ENCODE measurements at places on chromosomes 5 and 9.

GRCh38 chr5:68176802-68177479 lies 38.6 kb upstream of the PIK3R1 start:
- no peak for DNase-seq

DNA sequence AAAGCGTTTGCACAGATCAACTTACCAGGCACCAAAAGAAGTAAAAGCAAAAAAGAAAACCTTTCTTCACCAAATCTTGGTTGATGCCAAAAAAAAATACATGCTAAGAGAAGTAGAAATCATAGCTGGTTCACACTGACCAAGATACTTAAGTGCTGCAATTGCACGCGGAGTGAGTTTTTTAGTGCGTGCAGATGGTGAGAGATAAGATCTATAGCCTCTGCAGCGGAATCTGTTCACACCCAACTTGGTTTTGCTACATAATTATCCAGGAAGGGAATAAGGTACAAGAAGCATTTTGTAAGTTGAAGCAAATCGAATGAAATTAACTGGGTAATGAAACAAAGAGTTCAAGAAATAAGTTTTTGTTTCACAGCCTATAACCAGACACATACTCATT lies 36.4 kb upstream of the CCDC152 start:
- no peak for DNase-seq

- DNase-seq: no peak
Measured at GRCh38 chr9:87109231-87109631, 161.9 kb upstream of the GAS1 start.

DNA sequence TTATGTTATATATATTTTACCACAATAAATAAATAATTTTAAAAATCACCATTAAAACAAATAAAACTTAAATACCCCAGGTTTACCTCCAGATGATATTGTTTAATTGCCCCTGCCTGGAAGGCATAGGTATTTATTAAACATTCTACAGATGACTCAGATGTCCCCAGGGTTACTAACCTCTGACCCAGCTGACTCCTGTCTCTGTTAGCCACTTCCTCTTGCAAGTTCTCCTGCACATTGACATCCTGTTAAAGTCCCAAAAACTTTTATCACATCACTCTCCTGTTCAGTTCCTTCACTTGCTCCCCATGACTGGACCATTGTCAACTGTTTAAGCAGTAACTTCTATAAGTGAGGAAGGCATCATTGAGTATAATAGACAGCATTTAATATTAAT lies 37.0 kb upstream of the RAB3C start:
- no peak for DNase-seq

GRCh38 chr5:72283358-72283757 lies 36.7 kb downstream of the MRPS27 start:
- no peak for DNase-seq

DNA sequence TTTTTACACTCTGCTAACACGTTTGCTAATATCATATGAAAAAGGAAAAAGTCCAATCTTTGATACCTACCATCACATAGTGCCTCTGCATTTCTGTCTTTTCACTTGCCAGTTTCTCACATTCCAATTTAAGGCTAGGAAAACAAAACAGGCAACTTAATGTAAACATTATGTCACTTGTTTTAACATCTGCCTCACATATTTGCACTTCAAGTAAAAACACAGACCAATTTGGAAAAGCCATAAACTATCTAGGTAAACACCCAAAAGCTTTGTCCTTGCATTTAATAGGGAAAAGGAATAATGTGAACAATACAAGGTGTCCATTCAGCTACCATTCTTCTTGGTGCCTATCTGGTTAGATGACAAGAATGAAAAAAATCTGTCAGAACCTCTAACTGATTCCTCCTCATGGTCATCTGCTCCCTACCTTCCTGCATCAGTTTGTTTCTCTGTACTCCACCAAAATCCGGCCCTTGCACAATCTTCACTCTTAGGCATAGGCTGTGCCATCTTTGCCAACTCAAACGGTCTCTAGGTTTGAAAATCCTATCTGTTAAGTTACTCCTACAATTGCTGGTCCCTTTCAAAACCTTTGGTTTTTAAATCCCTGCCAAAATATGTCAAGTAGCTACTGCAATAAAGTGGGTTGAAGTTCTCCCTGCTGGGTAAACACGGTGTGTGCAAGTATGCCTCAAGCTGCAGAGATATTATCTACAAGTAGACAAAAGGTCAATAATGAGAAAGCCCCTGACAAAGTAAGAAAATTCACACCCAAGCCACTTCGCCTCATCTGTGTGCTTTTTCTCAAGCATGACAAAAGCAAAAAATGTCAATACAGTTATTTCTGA lies 3.4 kb downstream of the TLE1 start:
- DNase-seq: no peak

DNA sequence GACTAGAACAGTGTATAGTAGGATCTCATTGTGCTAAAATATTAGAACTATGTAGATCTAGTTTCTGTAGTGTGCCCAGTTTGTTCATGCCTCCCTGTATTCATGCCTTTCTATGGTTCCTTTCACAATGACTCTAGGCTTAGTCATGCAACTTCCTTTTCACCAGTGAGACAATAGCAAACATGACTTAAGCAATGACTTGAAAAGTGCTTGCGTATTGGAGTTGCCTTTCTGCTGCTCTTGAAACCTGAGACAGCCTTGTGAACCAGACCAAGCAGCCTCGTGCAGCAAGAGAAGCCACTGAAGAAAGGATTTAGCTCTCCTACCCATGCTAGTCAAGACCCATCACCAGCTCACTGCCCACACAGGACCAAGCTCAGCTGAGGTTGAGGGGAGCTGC lies 294.5 kb upstream of the TAS2R1 start:
- DNase-seq: no peak

- no peak for DNase-seq
Measured at GRCh38 chr9:88749420-88749819, 214.4 kb downstream of the NXNL2 start.

GRCh38 chr5:172699999-172700364 lies 58.9 kb downstream of the NEURL1B start:
- DNase-seq: no peak

GRCh38 chr9:130364619-130365322 lies 80.0 kb upstream of the ASS1 start:
- DNase-seq: no peak

Data from activated T-helper 1 cell treated with anti-CD3 and anti-CD28 coated beads, Interleukin-2, amount 50 U/mL, for 16 hours (primary cell).